PC-9 (cell line): ENCODE measurements at places on chromosomes 2 and 18.

- DNase-seq = no peak
Measured at GRCh38 chr2:173441222-173441621, 86.5 kb downstream of the CDCA7 start.

DNA sequence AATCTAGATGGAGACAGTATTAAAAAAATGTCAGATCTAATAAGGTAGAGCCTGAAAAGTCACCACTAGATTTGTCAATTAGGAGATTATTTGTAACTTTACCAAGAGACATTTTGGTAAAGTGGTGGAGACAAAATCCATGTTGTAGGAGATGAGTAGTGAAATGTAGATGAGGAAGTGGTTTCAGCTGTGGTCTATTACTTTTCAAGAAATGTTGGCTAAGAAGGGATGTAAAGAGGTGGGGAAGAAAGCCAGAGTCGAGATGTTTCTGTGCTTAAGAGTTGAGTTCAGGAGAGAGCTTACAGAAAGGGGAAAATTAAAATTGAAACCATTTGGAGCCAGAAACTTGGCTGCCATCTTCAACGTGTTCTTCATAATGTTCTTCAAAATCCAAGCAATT is 22.2 kb downstream of the ACVR2A start:
- DNase-seq = no peak

DNA sequence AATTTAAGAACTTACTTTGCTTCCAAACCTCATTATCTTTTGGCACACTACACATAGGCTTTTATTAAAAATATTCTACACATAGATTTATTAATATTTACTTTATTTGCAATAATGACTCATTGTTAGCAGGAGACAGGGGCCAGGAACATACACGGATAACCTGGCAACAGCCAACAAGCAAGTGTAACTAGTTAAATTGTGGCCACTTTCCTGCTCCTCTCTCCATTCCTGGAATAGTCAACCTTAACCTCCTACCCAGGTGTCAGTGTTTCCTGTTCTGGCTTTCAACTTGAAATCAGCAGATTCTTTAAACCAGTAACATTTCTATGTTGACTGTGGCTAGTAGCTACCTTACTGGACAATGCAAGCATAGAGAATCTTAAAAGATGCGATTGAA is 26.5 kb downstream of the ACVR1 start:
- DNase-seq = peak; percentile 58

DNA sequence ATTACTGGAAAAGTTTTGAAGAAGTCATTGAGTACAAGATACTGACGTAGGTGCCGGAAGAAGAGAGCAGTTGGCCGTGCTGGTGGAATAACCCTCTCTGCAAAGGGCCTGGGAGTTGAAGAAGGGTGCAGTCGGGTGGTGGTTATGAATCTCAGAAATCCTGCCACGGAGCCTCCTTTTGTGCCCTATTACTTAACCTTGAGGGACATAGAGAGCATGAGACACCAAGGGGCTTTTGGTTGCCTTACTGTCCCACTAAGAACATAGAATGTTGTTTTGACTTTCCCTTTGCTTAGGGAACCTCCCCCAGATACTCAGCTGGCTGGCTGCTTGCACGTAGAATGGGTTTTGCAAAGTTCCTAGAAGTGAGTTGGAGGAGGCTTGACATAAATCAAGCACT is 1.3 kb upstream of the CD28 start:
- no peak for DNase-seq

- no peak for DNase-seq
Measured at GRCh38 chr2:195898505-195899191, 170.0 kb downstream of the DNAH7 start.

GRCh38 chr2:382728-383022 is 94.8 kb upstream of the ALKAL2 start:
- DNase-seq = no peak

DNA sequence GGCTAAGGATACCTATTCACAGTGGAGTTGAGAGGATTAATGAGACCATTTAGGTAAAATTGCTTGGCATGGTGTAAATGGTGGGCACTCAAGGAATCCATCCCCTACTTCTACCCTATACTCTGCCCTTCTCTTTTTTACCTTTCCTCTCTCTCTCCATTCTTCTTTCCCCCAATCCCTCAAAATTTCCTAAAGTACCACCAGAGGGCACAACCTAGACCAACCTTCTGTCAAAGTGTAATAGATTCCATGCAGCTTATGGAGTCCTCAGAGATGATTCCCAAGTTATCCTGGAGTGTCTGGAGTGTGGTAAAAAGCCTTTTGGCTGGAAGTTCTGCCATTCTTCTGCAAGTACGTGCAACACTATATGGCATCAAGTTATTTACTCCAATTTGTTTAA is 33.0 kb upstream of the CCDC195 start:
- DNase-seq = no peak

DNA sequence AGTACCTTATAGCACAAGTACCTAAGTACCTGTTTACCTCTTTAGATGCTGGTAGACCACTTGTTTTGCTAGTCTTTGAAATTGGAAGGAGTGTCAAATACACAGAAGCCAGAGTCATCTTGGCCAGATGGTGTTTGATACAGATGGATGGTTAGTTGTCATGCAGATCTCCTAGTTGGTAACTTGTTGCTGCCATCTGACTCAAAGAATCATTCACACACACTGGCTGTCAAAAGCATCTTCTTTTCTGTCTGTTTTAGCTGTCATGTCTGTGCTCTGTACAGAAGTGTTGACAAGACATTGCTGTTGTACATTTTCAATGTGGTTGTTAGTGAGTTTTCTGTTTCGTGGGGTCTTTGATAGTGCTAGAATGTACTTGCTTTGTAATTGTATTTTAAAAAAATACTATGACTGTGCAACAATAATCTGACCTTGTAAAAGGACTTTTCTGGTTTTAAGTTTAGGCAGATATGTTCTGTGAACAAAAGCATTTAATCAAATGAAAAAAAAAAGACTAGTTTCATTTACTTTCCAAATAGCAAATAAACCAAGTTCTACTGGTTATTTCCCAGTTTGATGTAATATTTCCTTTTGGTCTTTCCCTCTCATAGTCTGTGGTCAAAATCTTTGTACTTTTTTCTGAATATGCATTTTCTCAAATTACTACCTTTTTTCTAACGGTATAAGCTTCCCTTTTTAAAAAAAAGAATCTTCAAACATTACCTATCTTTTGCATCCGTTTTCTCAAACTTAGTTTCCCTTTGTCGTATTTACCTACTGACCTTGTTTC is 39.9 kb downstream of the TANK start:
- no peak for DNase-seq

GRCh38 chr2:100109986-100110613 is 32.3 kb downstream of the AFF3 start:
- DNase-seq = no peak

DNA sequence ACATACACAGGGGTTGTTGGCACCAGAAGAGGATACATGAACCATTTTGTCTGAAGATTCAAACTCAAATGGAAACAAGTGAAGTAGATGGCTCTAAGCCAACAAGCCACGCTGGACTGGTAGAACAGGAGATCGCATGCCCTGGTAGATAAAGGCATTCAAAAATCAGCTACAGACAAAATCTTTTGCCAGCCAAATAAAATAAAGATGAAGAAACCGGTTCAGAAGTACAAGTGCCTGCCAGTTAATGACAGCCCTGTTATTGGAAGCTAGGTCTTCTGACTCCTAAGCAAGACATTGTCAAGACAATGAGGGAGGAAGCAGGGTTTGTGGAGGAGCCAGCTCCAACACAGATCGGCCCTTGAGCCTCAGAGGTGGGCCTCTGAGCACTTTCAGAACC is 52.3 kb downstream of the EHD3 start:
- no peak for DNase-seq

- no peak for DNase-seq
Measured at GRCh38 chr2:113891265-113891959, 1.5 kb downstream of the ACTR3 start.

- DNase-seq = no peak
Measured at GRCh38 chr2:172896661-172897081, 161.0 kb downstream of the RAPGEF4 start.
